H9 (cell line): ENCODE measurements at places on chromosomes 4 and X. TPM values are rescaled to one million over a fixed set of nuclear protein-coding genes. Genes with fewer than 3 reads are reported as not detected.

DNA sequence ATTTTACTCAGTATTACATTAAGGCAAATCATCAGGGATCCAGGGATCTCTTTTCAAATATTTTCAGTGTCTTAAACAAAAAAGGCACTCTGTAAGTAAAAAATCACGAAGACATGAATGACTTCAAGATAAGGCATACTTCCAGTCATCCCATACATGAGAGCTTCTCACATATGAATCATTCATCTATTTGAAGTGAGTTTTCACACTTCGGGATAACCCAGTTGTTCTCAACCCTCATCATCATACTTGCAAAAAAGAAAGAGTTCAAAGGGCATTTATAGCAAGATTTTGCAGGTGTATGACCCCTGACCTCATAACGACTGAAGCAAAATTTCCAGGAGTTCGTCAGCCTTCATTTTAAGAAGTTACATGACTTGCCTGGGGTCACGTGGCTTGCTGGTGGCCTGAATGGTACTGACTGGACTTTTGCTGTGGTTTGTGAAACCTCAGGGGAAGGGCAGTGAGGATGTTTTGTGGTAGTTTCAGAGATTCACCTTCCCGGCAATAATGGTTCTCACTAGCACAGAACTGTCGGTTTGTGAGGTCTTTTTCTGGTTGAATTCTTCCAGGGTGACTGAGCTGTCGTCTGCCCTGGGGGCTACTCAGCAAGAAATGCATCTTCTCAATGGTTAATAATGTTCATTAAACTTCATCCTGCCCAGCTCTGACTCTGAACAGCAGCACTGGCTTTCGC is 115.8 kb upstream of the SHISA3 start:
- DNase-seq, result no peak

DNA sequence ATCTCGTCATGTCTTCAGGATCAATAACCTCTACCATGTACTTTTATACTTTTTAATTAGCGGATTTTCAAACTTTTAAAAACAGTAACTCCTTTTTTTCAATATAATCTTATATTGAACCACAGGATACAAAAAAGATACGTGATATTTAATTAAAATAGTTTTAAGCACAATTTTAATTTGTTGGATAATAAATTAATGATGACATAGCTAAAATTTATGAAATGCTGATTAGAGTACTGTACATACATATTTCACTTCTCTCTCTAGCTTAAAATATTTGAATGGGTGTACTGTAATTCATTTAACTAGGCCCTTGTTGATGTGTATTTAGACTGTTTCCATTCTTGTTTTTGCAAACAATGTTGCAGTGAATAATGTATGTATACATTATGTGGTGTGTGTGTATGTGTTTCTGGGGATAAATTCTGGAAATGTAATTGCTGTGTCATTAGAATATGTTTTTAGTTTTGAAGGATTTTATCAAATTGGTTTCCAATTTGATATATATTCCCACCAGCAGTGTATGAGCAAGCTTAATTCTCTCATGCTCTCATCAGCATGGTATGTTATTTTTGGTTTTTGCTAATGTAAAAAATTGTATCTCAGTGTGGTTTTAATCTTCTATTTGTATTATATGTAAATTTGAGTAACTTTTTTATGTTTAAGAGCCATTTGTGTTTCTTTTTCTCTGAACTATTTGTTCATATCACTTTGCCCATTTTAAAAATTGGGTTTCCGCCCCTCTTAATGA is 66.4 kb downstream of the CDKL5 start:
- DNase-seq, result no peak

DNA sequence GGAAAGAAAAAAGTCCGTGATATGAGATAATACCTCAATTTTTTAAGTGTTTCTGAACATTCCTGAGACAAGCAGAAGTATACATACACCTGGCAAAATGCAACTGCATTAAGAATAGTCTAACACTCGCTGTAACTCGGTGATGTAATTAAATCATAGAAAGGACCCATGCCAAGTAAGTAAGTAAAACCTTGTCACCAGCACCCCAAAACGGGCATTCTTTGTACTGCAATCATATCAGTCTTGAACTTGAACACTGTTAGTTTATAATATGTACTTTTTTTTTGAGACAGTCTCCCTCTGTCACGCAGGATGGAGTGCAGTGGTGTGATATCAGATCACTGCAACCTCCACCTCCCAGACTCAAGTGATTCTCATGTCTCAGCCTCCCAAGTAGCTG is 47.4 kb downstream of the SMIM14 start:
- DNase-seq, result no peak

DNA sequence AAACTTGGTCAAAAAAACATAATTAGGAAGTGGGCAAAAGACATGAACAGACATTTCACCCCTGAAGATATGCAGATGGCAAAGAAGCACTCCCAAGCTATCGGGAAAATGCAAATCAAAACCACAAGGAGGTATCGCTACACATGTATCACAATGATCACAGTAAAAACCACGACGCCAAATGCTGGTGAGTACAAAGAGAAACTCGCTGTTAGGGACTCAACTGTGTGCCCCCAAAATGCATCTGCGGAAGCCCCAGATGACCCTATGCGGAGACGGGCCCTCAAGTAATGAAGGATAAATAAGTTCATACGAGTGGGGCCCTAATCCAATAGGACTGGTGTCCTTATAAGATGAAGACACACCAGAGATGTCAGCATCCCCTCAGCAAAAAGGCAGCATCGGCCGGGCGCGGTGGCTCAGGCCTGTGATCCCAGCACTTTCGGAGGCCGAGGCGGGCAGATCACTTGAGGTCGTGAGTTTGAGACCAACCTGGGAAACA is 10.2 kb downstream of the GAK start:
- DNase-seq, result no peak

- no peak for DNase-seq
Measured at GRCh38 chrX:95585321-95585720, 1099.3 kb upstream of the DIAPH2 start.

Gene PNMA6F
- not detected in 2 replicates for total RNA-seq
